ENCODE measurements at places on chromosomes 3 and 15. TPM values are rescaled to one million over a fixed set of nuclear protein-coding genes. Genes with fewer than 3 reads are reported as not detected.

GRCh38 chr3:31833391-31834190 lies 147.5 kb downstream of the OSBPL10 start:
- no peak for DNase-seq

GRCh38 chr15:41730543-41730942 lies 43.7 kb upstream of the MAPKBP1 start:
- peak; percentile 21 for DNase-seq

The SERINC4 gene
- 1.8 TPM for polyA plus RNA-seq

DNA sequence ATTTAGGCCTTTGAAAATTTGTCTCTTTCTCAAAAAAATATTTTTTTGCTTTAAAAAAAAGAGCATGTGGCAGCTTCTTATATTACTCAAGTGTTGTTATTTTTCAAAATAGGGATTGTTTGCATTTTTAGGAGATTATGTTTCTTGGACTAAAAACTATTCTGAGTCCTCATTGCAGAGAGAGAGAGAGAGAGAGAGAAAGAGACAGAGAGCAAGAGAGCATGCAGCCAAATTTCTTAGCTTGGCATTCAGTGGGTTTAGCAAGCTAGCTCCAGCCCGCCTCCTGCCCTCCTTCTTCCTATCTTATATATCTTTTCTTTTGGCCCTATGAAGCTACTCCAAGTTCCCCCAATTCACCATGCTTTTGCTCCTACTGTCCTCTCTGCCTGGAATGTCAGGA lies 55.7 kb downstream of the CEMIP start:
- no peak for DNase-seq

GRCh38 chr3:116445990-116446389 lies 703 bp upstream of the LSAMP start:
- no peak for DNase-seq

DNA sequence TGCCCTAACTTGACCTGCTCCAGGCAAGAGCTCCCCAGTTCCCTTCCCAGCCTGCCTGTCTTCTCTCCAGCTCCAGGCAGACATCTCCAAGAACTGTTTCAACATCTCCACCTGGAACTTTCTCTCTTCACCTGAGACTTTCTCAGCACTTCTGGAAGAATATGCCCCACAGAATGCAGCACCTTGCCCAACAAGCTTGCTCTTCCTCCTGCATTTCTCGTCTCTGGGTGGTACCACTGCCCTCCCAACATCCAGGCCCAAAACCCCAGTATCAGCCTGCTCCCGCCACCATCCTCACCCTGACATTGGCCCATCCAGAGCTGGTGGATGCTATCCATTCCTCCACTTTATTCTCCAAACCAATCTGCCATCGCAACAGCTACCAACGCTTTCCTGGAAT lies 8.8 kb downstream of the RFTN1 start:
- no peak for DNase-seq

- DNase-seq, result no peak
Measured at GRCh38 chr3:141412936-141413354, 44.6 kb downstream of the ZBTB38 start.

The TIMP4 gene
- not detected for polyA plus RNA-seq

- no peak for DNase-seq
Measured at GRCh38 chr3:188316723-188317070, 162.7 kb downstream of the LPP start.

The BCHE gene
- polyA plus RNA-seq, result not detected

GRCh38 chr15:40558952-40559742 lies 5.7 kb downstream of the CCDC32 start:
- no peak for DNase-seq

GRCh38 chr3:186588632-186589031 lies 18.1 kb downstream of the DNAJB11 start:
- DNase-seq, result no peak

GRCh38 chr3:9810846-9811245 lies 784 bp downstream of the TTLL3 start:
- no peak for DNase-seq

DNA sequence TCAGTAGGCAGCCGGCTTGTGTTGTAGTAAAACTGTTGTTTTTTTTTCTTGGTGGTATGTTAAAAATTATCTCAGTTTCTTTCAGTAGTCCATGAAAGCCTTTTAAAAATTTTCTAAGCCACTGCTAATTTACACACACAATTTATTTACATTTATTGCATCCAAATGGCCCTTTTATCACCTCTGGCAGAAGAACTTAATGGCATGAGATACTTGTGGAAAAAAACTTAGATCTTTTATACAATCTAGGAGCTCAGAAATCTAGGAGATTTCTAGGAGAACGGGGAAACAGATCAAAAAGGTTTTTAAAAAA lies 1.4 kb downstream of the PPP2R3A start:
- no peak for DNase-seq

The P2RY13 gene
- 1.1 TPM for polyA plus RNA-seq

DNA sequence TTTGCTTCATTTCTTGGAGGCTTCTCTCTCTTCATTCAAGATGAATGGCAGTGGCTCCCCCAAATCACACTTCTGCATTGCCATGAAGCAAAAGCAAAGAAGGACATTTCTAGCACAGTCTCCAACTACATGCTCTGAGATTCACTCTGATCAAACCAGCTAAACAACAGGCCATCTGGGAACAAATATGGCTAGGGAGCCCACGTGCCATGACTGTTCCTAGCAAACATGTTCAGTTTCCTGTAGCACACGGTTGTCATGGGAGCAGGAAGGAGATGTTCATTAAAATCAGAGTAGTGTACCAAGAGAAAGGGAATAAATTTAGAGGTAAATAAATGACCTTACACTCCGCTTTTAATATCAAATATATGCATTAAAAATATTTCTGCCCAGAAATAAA lies 327.3 kb downstream of the GBE1 start:
- DNase-seq, result no peak

DNA sequence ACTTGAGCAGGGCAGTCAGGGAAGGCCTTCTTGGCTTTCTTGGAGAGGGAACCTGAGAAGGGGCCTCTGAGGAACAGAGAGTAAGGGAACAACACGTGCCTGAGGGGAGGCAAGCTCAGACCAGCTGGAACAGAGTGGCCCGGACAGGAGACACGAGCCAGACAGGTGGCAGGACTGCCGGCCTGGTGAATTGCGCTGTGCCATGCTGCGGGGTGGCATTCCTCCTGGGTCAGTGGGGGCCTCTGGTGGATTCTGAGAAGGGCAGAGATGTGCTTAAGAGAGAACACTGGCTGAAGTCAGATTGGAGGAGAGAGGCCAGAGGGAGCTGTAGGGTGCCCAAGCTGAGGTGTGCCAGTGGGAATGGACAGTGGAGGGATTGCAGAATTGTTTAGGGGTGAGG lies 4.9 kb downstream of the CHAC1 start:
- no peak for DNase-seq

GRCh38 chr3:170621256-170621655 lies 35.4 kb upstream of the SLC7A14 start:
- no peak for DNase-seq

DNA sequence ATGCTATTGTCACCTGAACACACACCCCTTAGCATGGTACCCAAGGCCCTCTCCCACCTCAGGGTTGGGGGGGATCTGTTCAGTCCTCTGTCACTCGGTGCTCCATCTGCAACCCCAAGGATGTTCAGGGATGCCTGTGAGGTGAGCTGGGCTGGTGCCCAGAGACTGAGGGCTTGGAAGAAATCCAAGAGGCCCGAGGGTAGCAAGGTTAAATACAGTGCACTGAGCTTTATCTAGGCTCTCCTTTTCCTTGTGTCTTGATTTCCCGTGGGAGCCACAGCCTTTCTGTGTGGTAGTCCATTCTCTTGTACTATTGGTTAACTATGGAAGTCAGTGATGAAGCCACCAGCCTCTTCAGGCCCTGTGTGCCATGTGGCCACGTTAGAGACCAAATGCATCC lies 18.7 kb upstream of the WNT5A start:
- DNase-seq, result no peak

The HCLS1 gene
- polyA plus RNA-seq, result 367 TPM

- DNase-seq, result peak; percentile 56
Measured at GRCh38 chr3:58414538-58415197, 19.0 kb downstream of the PDHB start.

The SPATA12 gene
- not detected for polyA plus RNA-seq

The ACAP2 gene
- 90.1 TPM for polyA plus RNA-seq

DNA sequence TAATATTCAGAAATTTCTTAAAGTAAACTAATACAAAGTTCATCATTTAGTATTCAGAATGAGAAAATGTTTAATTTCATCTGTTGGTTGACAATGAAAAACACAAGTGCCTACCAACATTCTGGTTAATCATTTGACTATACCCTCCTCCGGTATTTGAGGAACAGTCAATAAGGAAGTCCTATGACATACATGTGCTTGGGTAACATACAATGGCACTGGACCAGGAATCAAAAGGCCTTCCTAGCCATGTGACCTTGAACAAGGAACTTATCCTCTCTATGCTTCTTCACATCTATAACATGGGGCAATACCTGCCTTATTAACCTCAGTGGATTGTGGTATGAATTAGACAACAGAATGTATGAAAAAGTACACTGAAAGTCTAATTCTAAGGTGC lies 65.8 kb downstream of the ZNF280D start:
- DNase-seq, result no peak

DNA sequence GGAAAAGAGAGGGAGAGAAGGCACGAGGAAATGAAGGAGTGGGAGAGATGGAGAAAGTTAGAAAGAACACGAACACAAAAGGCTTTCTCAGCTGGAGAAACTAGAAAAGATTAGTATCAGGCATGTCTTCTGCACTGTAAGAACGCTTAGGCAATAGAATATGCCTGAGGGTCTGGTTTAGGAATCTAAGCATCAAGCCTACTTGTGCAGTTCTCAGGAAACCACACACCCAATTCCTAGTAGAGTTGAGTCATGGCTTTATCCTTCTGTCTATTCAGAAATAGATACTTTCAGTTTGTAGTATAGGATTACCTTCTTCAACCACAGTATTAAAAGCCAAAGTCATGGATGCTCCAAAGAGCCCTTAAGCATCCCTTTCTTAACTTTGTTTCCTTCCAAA lies 969.4 kb downstream of the NTRK3 start:
- no peak for DNase-seq

The ZKSCAN7 gene
- 3.4 TPM for polyA plus RNA-seq

GRCh38 chr15:31401282-31401681 lies 74.6 kb downstream of the KLF13 start:
- DNase-seq, result no peak

The RETNLB gene
- polyA plus RNA-seq, result not detected

- DNase-seq, result no peak
Measured at GRCh38 chr3:27561576-27561975, 77.4 kb upstream of the SLC4A7 start.

- DNase-seq, result no peak
Measured at GRCh38 chr15:86322629-86323028, 243.0 kb downstream of the AGBL1 start.

- DNase-seq, result no peak
Measured at GRCh38 chr15:53535886-53536285, 223.6 kb downstream of the WDR72 start.

DNA sequence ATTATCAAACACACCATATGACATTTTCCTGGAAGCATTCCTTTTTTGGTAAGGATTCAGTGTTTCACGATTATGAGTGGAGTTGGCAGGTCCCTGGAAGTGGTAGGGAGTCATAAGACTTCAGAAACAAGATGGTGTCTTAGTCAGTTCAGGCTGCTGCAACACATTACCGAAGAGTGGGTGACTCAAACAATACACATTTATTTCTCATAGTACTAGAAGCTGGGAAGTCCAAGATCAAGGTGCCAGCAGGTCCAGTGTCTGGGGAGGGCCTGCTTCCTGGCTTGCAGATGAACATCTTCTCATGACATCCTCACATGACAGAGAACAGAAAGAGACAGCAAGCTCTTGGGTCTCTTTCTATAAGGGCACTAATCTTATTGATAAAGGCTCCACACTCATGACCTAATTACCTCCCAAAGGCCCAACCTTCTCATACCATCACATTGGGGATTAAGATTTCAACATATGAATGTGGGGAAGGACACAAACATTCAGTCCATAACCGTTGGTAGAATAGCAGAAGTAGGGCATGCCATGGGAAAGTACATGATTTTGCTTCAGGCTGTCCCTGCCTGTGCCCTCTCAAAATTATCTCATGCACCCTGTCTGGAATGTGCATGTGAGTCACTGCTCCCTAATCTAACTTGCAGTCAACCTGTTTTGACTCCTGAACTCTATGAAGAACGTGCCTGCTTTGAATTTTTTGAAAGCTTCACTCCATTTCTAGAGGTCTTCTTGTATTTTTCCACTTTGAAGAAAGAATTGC lies 72.5 kb downstream of the GTPBP8 start:
- no peak for DNase-seq

The TGM4 gene
- polyA plus RNA-seq, result 0.09 TPM

The CCNB2 gene
- 0.60 TPM for polyA plus RNA-seq

The FAM107A gene
- not detected for polyA plus RNA-seq

The MINAR1 gene
- polyA plus RNA-seq, result not detected

DNA sequence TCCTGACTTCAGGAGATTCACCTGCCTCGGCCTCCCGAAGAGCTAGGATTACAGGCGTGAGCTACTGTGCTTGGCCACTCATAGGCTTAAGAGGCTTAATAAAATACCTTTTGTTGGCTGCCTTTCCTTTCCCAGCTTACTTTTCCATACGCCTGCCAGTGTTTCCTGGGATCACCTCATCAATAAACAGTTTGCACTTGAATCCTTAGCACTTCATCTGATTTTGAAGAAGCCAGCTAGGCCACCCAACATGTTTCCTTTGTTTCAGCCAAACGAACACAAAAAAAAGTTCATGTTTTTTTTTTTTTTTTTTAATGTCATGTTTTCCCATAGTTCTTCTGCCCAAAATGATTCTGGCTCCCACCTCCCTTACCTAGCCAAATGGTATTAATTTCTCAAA lies 92.3 kb downstream of the RAP2B start:
- DNase-seq, result no peak

- no peak for DNase-seq
Measured at GRCh38 chr3:101813817-101814440, 34.9 kb downstream of the NXPE3 start.

The HIGD2B gene
- polyA plus RNA-seq, result not detected

DNA sequence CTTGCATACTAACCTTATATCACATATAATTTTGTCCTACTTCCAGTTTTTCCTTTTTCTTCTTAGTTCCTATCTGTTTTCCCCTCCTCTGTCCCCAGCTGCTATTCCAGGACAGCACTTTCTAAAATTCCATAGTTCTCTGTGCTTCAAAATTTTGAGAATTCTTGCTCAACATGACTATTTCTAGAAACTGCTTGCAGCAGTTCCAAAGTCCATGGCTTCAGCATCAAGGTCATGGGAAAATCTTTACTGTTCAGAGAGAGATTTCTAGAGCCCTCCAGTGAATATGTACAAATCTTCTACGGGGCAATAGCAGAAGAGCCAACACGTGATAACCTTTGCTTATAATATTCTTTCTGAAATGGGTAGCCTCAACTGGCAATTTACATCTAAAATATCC lies 76.1 kb upstream of the PHLDB2 start:
- no peak for DNase-seq

All from naive B cell (primary cell).